ENCODE measurements at places on chromosomes 3 and 15. TPM values are rescaled to one million over a fixed set of nuclear protein-coding genes. Genes with fewer than 3 reads are reported as not detected.

The RLBP1 gene
- 37.2 TPM for total RNA-seq

The MKRN2OS gene
- not detected for total RNA-seq

- DNase-seq, result no peak
These were observed 18.4 kb upstream of the TSEN2 start for GRCh38 chr3:12465836-12466225.

GRCh38 chr15:33915571-33916407, 52.5 kb upstream of the CHRM5 start:
- no peak for DNase-seq

GRCh38 chr3:48151807-48152427, 36.3 kb downstream of the CDC25A start:
- no peak for DNase-seq

GRCh38 chr3:192921793-192922192, 4.1 kb upstream of the MB21D2 start:
- no peak for DNase-seq

GRCh38 chr15:72338617-72339321, 18.8 kb upstream of the CELF6 start:
- no peak for DNase-seq
